ENCODE measurements at places on chromosomes 11 and 22.

DNA sequence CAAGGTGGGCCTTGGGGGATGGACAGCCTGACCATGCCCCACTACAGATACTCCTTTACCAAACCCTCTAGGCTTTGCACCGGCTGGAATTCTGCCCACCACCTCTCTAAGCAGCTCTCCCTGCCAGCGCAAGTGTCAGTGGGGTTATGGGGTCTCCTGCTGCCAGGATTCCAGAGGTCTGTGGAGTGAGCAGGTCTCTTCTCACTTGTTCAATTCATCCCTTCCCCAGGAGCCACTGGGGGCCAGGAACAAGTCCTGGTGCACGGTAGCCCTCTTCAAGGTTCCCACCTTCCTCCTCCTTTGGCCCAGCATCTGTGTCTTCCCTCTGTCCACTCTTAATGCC, 30.5 kb downstream of the CCDC15 start:
- DNase-seq = no peak

GRCh38 chr11:64247729-64248531, 1.2 kb upstream of the PPP1R14B start:
- DNase-seq = no peak

- no peak for DNase-seq
Measured at GRCh38 chr11:34604145-34604544, 16.7 kb upstream of the EHF start.

DNA sequence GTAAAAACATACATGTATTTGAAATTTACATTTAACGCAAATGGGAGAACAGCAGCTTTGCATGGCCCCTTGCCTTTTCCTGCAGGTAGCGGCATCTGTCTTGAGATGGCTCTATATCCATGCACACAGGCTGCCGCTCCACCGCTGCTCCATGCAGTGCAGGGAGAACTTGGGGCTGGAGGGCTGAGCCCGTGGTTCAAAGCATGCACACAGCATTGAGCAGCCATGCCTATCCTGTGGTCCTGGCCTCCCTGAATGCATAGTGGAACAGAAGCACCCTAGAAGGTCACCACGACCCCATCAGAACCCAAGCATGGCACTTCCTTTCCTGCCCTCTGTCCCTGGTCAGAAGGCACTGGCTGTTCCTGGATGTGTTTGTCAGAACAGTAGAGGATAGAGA, 35.0 kb upstream of the TP53I11 start:
- DNase-seq = no peak

DNA sequence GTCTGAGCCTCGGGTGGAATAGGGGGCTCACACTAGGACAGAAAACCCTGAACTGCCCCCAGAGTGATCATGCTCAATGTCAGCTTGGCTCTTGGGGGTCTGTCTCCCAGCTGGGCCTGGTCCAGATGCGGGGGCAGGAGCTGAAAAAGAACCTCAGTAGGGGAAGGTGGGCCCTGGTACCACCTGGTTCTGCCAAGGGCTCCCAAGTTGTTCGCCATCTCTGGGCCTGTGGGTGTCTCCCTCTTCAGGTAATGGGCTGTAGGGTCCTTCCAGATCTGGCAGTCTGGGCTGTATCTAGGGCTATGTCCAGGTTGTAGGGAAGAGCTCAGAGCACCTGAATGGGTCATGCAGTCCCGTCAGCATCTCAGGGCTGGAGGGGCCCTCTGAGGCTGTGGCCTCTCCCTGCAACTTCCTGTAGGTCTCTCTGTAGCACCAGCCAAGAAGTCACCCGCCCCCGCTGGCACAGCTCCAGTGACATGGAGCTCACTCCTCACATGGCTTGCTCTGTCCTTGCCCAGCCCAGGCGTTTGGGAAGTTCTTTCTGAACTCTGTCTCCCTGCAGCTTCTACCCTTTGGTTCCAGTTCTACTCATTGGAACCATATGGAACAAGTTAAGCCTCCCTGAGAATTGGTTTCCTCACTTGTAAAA, 33.0 kb upstream of the SOX10 start:
- no peak for DNase-seq

GRCh38 chr22:42313804-42314581, 43.5 kb upstream of the TCF20 start:
- DNase-seq = no peak

- DNase-seq = no peak
Measured at GRCh38 chr11:80596291-80596810, 1155.5 kb upstream of the TENM4 start.

DNA sequence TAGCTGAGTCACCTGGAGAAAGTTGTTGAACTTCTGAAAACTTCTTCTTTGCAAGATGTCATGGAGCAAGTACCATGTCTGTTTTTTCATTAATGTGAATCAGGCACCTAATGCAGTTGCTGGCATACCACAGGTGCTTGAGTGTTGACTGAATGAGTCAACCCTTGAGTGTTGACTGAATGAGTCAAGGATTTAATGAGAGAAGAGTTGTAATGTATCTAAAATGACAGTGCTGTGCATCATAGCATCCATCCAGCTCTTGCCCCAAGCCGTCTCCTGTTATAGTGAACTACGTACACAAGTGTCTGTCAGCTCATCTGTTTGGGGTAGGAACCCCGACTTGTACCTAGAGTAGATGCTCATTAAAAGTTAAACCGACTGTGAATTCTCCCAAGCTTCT, 93.1 kb downstream of the CWC15 start:
- DNase-seq = no peak

DNA sequence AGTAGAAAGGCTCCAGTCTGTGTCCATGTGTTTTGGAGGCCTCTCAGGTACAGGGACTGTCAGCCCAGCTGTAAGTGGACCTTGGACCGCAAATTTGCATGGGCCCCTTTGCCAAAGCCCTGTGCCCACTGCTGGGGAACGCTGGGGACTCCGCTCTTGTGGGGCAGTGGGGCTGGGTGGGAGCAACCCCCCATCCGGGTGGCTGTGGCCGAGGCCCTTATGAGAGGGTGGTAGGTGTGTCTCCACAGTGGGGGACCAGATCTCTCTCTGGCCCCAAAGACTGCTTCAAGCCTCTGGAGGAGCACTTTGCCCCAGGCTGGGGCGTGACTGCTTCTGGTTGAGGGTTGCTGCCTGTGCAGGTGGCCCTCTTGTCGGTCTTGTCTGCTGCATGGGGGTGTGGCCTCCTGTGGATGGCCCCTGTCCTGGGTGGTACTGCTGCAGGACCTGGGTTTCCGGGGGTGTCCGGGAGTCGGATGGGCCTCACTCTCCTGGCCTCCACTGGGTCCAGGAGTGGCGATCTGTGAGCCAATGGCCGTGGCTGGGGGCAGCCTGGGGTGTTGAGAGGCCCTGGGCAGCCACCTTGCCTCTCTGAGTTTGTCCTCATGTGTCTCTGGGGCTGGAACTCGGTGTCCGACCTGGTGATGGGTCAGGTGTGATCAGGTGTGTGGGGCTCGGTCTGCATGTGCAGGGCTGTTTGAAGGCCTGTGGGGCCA, 15.9 kb downstream of the KCNQ1 start:
- DNase-seq = no peak

GRCh38 chr11:70089631-70090030, 11.5 kb downstream of the ANO1 start:
- no peak for DNase-seq

GRCh38 chr11:1946812-1947484, at the start of gene MRPL23:
Gene MRPL23, plus strand, starts transcription at chr11:1947332. Its CDS starts 31 bp downstream, at chr11:1947363.
- DNase-seq = no peak

DNA sequence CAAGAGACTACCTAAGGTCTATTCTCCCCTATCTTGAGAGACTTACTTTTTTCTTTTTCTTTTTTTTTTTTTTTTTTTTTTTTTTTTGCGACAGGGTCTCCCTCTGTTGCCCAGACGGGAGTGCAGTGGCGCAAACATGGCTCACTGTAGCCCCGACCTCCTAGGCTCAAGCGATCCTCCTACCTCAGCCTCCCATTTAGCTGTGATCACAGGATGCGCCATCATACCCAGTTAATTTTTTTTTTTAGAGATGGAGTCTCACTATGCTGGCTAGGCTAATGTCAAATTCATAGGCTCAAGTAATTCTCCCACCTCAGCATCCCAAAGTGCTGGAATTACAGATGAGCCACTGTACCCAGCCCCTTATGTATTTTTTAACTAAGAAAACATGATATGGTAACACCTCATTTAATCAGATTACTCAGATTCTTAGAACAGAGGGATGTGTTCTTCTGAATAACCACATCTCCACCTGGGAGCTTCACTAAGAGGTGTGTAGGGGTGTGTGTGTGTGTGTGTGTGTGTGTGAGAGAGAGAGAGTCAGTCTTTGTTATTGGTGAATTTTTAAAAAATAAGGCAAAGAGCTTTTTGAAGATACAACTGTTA, 102.9 kb downstream of the USP35 start:
- DNase-seq = no peak

GRCh38 chr11:24357620-24358410, 139.0 kb upstream of the LUZP2 start:
- no peak for DNase-seq

- no peak for DNase-seq
Measured at GRCh38 chr11:61082062-61082870, 20.0 kb upstream of the CD5 start.

- DNase-seq = no peak
Measured at GRCh38 chr11:34445956-34446355, 7.2 kb downstream of the CAT start.

DNA sequence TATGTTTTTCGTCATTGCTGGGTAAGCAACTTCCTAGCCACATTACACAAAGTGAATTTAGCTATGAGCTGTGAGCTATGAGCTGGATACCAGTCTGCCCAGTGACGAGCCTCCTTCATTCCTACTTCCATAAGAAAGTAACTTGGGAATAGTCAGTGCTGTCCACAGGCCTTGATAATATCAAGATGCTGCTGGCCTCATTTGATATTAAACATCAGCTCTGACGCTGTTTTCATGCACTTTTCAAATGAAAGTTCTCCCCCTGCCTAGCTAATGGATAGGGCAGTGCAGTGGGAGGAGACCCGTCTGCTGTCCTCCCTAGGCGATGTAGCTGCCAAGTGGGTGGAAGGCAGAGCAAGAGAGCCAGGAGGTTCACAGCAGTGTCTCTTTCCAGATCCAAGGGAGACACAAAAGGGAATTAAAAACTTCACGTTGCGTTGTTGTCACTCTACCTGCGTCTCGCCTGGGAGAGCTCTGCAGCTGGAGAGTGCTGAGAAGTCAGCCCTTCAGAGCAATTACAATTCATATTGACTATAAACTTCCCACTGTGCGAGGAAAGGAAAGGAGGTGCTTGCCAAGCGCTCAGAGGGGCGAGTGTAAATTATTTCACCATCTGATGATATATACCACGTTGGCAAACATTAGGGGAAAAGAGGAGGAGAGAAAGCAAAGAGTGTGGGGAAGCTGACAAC, 861.4 kb downstream of the NTM start:
- DNase-seq = no peak

GRCh38 chr11:23573429-23573828, 713.2 kb upstream of the CCDC179 start:
- DNase-seq = no peak

DNA sequence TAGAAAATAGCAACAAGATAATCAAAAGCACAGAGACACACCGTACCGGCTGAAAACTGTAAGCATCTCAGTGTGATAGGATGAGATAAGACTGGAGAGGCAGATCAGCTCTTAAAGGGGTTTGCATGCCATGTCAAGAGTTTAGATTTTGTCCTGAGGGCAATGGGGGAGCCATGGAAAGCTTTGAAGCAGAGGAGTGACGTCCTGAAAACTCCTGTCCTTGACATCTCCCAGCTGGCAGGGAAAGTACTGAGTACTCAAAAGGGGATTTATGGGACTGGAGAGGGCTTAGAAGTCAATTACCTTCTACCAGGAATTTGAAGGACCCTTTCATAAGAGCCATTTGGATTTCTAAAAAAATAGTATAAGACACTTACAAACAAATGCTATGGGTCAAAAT, 420.5 kb upstream of the NARS2 start:
- no peak for DNase-seq

DNA sequence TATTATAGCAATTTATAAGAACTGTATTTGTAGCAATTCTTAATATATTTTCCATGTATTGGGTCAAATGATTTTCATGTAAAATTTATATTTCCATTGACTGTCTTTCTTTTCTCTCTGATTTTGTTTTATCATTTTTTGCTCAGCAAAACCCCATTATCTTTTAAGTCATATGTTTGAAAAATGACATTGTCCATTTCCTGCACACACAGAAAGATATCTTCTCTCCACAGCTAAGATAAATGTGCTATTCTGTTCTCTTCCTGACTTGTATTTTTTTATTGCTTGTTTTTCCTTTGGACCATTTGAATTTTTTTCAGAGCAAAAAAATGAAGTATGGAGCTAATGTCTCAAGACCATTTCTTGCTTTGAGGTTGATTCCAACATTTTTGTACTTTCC, 6.3 kb upstream of the LRRC55 start:
- DNase-seq = no peak

GRCh38 chr22:20552443-20553401, 45.3 kb downstream of the MED15 start:
- DNase-seq = no peak

GRCh38 chr11:43898574-43898973, 17.9 kb downstream of the ALKBH3 start:
- no peak for DNase-seq

- DNase-seq = no peak
Measured at GRCh38 chr22:28223826-28224225, 304.8 kb upstream of the PITPNB start.

GRCh38 chr22:37267135-37267587, 15.1 kb upstream of the CYTH4 start:
- peak; percentile 80 for DNase-seq

- DNase-seq = no peak
Measured at GRCh38 chr11:43410394-43410793, 51.7 kb downstream of the TTC17 start.

GRCh38 chr11:22666688-22667439, 453 bp downstream of the GAS2 start:
- DNase-seq = peak; percentile 7

- DNase-seq = no peak
Measured at GRCh38 chr11:135027461-135027860, 615.4 kb upstream of the B3GAT1 start.

GRCh38 chr22:50719814-50720300, 18.1 kb upstream of the ACR start:
- DNase-seq = no peak

- DNase-seq = no peak
Measured at GRCh38 chr11:72578051-72578450, 96.2 kb downstream of the PDE2A start.

DNA sequence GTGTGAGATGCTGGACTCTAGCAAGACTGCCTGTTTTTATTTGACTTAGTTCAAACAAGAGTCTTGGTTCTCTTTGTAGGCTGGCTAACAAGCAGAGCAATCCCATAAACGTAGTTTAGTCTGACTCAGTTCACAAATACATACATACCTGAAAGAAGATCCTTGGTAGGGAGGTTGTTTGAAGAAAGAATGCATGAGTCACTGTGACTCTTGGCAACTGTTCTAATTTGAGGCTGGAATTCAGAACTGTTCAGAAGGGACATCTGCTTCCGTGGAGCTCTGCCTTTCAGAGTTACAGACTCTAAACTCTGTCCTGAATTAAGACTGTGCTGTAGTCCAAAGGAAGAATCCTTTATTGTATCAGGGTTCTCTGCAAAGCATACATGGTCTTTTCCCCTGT, 32.2 kb downstream of the C2CD3 start:
- no peak for DNase-seq

- DNase-seq = no peak
Measured at GRCh38 chr11:69442012-69442806, 39.3 kb upstream of the LINC01488 start.

- DNase-seq = peak; percentile 48
Measured at GRCh38 chr22:19118329-19118880, 3.8 kb downstream of the DGCR2 start.

- DNase-seq = no peak
Measured at GRCh38 chr11:125525303-125525702, 29.2 kb upstream of the FEZ1 start.

Measured in GM06990 (cell line).